CD8-positive, alpha-beta memory T cell (primary cell): ENCODE measurements at places on chromosomes 11 and 22. TPM values are rescaled to one million over a fixed set of nuclear protein-coding genes. Genes with fewer than 3 reads are reported as not detected.

Gene PATE2
- total RNA-seq, result not detected

Gene POU2AF2
- total RNA-seq, result not detected

Gene UPK3A
- total RNA-seq, result not detected

Gene KRTAP5-1
- total RNA-seq, result not detected

Gene ARL2
- 125 TPM for total RNA-seq

Gene PPP1CA
- total RNA-seq, result 357 TPM

Gene SPTBN2
- total RNA-seq, result 0.81 TPM

Gene FAM180B
- total RNA-seq, result 0.20 TPM

GRCh38 chr22:27991586-27992293 is 72.7 kb upstream of the PITPNB start:
- no peaks in the 10 kb centered on the region for H3K27me3 ChIP-seq
- no peak overlapping the region for H3K4me3 ChIP-seq
- no peaks in the 10 kb centered on the region for H3K4me1 ChIP-seq

GRCh38 chr11:44916801-44917385 is 33.8 kb downstream of the TP53I11 start:
- DNase-seq, result no peak
- no peaks in the 10 kb centered on the region for H3K27me3 ChIP-seq
- no peaks in the 10 kb centered on the region for H3K4me1 ChIP-seq
- no peak overlapping the region for H3K4me3 ChIP-seq
- no peaks in the 10 kb centered on the region for H3K36me3 ChIP-seq
- H3K27ac ChIP-seq, result no peak overlapping the region

DNA sequence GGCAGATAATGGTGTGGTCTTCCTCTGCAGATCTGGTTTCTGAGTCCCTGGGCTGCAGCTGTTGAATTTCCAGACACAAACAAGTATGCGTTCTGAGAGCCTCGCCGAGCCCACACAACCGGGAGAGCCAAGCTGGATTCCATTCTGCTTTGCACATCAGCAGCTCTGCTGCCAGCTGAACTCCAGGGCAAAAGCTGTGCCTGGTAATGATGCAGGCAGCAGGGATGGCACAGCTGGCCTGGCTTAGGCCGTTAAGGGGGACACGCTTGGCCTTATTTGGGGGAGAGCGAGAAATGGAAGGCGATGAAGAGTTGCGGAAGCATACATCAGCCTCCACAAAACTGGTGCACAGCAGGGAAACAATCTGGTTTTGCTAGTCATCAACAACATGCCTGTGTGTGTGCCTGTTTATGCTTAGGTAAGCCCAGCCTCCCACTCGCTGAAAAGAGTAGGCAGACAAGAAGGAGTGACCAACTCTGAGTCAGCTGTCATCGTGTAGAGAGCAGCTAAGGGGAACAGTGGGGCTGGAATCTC is 25.1 kb downstream of the ADAMTS8 start:
- no peak for DNase-seq
- no peaks in the 10 kb centered on the region for H3K4me1 ChIP-seq
- H3K4me3 ChIP-seq, result no peak overlapping the region
- H3K27ac ChIP-seq, result no peak overlapping the region
- no peaks in the 10 kb centered on the region for H3K36me3 ChIP-seq

DNA sequence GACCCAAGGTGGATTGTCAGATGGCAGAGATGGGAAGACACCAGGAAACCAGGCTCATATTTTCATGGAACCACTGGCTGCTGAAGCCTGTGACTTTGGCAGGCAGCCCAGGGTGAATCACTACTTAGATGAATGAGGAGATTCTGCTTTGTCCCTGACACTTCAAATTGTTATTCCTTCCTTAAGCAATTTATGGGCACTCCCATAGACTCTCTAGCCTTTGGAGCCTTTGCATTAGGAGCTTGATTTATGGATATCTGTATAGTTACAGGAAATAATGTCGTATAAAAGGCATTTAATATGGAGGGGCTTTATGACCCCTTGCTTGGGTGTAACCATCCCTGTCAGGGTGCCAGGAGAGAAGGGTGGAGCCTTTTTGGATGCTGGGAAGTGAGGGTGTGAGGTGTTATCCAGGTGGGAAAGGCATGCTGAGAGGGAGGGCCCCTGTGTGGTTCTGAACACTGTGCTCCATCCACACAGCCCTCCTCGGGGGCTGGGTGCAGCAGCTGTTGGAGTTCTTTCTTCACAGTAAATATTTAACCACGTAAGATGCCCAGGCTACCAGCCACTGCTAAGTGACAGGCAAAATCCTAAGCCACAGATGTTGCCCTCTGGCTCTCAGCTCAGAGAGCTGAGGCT is 35.3 kb downstream of the IL18 start:
- H3K4me1 ChIP-seq, result no peaks in the 10 kb centered on the region
- no peak overlapping the region for H3K4me3 ChIP-seq
- no peak overlapping the region for H3K27ac ChIP-seq
- DNase-seq, result no peak

GRCh38 chr11:120432056-120433018 is 79.2 kb upstream of the GRIK4 start:
- no peak overlapping the region for H3K27ac ChIP-seq
- H3K4me3 ChIP-seq, result no peak overlapping the region
- no peaks in the 10 kb centered on the region for H3K4me1 ChIP-seq
- H3K36me3 ChIP-seq, result no peaks in the 10 kb centered on the region

GRCh38 chr11:20488352-20488751 is 100.8 kb downstream of the PRMT3 start:
- no peak overlapping the region for H3K4me3 ChIP-seq
- H3K27me3 ChIP-seq, result no peaks in the 10 kb centered on the region

DNA sequence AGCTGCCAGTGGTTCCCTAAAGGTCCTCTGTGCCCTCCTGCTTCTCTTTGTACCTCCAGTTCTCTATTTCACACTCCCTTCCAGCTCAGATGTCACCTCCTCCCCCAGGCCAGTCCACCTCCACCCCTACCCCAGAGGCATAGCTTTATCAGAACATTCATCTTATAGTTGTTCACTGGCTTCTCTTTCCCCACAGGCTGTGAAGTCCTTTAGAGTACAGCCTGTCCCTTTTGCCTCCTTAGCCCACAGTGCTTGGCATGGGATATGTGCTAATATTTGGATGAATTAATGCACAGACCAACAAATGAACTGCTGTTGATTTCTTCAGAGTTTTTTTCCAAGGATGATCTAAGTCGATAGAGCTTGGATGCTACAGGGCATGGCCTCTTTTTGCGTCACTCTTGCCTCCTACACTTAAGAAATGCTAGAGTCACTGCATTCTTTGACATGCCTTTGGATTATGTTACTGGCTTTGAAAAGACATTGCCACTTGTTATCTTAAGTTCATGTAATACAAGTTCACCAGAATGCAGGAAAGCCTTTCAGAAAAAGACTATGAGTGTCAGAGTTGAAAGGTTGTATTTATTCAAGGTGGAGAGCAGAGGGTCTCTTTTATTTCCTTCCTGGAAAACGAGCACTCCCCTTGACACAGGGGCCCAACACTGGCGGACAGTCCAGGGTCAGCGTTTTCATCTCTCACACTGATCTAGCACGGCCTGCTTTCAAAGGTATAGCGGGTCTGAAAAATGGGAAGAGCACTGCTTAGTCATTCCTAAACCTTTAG is 75.7 kb downstream of the PISD start:
- peaks cover 41% of the 10 kb centered on the region for H3K36me3 ChIP-seq
- no peak for DNase-seq
- H3K27ac ChIP-seq, result peak overlapping the region; percentile 30
- H3K4me3 ChIP-seq, result no peak overlapping the region
- peaks cover 40% of the 10 kb centered on the region for H3K4me1 ChIP-seq

DNA sequence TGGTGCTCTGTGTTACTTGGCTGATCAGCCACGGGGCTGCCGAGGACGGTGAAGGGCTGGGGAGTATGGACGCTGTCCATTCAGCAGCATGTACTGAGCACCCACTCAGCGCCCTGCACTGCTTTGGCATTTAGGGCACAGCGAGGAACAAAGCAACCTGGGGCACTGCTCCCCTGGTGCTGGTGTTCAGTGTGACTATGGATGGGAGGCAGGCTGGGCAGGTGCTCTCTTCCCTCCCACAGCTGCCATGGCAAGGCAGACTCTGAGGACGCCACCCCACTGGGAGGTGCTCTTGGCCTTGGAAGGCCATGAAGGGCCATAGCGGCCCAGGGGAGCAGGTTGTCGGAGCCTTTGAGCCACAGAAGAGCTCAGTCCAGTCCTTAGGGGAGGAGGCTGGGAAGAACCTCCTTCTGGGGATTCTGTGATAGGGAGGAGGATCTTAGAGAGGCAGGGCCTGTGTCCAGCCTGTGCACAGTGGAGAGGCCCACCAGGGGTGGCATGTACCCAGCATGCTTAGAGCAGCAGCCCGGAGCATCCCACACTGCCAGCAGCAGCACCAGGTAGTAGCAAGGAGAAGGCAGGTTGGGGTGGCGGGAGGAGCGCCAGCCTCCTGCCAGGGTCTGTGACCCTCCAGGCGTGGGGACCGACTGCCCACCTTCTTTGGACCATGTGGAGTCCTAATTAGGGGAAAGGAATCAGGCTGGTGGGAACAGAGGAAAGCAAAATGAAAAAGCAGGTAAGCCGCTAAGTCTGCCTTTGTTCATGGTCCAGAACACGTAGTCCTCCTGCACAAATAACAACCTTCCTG is 141.8 kb downstream of the MPPED1 start:
- H3K27me3 ChIP-seq, result no peaks in the 10 kb centered on the region
- no peak overlapping the region for H3K27ac ChIP-seq
- no peaks in the 10 kb centered on the region for H3K4me1 ChIP-seq
- no peaks in the 10 kb centered on the region for H3K36me3 ChIP-seq
- no peak for DNase-seq

DNA sequence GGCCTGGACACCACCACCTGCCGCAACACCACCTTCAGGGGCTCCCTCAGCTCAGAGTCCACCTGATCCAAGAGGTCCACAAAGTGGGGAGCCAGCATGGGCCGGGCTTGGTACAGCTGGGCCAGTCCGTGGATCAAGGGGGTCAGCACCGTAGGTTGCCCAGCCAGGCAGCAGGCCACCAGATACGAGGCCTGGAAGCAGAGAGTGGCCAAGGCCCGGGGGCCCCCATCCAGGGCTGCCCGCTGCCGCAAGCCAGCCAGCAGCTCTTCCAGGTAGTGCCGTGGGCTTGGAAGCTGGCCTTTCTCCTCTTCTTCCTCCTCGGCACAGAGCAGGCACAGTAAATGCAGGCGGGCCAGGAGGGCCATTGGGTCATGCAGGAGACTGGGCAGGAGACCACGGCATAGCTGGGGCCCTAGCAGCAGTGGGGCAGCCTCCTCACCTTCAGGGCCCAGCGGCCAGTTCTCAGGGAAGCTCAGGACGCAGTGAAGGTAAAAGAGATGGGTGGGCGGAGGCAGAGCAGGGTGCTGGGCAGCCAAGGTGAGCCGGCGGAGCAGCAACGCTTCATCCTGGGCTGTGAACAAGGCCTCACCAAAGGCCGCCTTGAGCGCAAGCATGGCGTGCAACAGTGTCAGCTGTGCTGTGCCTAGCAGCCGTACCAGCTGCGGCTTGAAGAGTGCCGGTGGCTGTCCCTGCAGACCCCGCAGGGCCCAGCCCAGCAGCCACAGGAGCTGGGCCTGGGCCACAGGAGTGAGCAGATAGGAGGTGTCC is 1.7 kb downstream of the AP5B1 start:
- H3K4me3 ChIP-seq, result peak overlapping the region; percentile 76
- H3K36me3 ChIP-seq, result no peaks in the 10 kb centered on the region
- H3K27ac ChIP-seq, result peak overlapping the region; percentile 24
- DNase-seq, result peak; percentile 35

- H3K36me3 ChIP-seq, result no peaks in the 10 kb centered on the region
- no peak for DNase-seq
- H3K4me3 ChIP-seq, result no peak overlapping the region
- H3K27me3 ChIP-seq, result no peaks in the 10 kb centered on the region
- H3K4me1 ChIP-seq, result peaks cover 9% of the 10 kb centered on the region
- no peak overlapping the region for H3K27ac ChIP-seq
Observed at GRCh38 chr22:28768701-28769393, 3.6 kb upstream of the CCDC117 start.

DNA sequence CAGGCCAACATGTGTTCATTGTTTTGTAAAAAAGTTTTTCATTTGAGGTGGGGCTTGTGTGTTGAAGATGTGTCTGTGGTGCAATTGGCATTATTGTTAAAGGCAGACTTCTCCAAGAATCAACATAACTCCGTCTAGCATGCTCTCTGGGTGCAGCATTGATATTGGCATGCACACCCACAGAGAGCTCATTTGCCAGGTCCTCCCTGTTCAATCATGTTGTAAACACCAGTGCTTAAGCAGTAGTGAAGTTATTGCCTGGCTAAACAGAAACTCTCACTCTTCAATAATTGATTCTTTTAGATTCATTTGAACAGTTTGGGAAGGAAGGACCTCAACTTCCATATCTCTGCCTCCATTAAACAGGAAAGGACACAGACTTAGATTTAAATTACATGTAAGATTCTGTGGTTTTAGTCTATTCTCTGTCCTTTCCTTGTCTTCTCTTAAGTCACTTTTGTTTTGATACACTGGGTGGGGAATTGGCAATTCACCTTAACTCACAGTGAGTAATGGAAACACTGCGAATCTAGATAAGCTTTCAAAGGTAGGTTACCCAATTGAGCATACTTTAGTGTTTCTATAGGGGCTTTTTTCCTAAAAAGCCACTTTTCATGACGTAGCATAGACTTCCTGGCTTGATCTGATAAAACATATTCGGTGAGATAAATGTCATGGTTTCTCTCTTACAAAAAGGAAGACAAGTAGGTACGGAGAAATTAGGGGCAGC is 30.8 kb upstream of the EXPH5 start:
- H3K36me3 ChIP-seq, result no peaks in the 10 kb centered on the region
- H3K4me1 ChIP-seq, result no peaks in the 10 kb centered on the region
- DNase-seq, result no peak
- H3K27me3 ChIP-seq, result no peaks in the 10 kb centered on the region

- DNase-seq, result no peak
- no peak overlapping the region for H3K4me3 ChIP-seq
- no peaks in the 10 kb centered on the region for H3K36me3 ChIP-seq
- H3K27ac ChIP-seq, result no peak overlapping the region
- no peaks in the 10 kb centered on the region for H3K27me3 ChIP-seq
Observed at GRCh38 chr11:123624974-123625373, 29.4 kb downstream of the SCN3B start.
